Stimulated activated CD8-positive, alpha-beta memory T cell treated with anti-CD3 and anti-CD28 coated beads, Interleukin-4, amount 100 ng/mL, for 1 hour (primary cell): ENCODE measurements at places on chromosomes 3 and 15.
A peak's percentile ranks its signal among the peaks of the same experiment; 100 is the strongest.

DNA sequence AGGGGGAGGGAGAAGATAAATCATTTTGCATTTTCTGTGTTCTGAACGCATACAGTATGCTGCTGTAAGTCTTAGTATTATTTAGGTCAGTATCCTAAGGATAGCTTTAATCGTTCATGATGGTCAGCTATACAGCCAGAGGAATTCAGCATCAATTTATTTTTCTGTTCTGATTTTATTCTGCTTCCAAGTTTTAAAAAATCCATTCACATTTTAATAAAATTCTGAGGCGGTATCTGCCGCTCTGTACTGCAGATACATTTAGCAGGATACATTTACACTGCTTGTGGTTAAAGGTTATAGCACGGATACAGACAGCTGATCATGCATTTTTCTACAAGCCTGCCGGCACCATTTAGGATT is 17.8 kb downstream of the ZBTB38 start:
- no peak for DNase-seq

GRCh38 chr15:66433726-66434125 is 47.0 kb downstream of the MAP2K1 start:
- no peak for DNase-seq

DNA sequence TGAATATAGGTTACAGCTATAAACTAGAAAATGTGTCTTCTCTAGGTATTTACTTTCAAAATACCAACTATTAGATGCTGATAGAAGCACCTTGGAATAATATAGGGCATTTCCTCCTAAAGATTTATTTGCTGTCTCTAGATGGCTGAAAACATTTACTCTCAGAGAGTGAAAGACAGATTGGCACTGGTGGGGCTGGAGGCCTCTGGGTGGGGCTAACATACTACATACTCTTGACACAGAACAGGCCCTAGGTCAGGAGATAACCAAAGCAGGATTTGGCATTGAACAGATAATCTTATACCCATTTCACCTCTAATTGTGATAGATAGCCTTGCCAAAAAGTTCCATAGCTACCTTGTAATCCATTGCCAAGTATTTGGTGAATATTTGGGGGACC is 253.3 kb upstream of the TBC1D5 start:
- no peak for DNase-seq

DNA sequence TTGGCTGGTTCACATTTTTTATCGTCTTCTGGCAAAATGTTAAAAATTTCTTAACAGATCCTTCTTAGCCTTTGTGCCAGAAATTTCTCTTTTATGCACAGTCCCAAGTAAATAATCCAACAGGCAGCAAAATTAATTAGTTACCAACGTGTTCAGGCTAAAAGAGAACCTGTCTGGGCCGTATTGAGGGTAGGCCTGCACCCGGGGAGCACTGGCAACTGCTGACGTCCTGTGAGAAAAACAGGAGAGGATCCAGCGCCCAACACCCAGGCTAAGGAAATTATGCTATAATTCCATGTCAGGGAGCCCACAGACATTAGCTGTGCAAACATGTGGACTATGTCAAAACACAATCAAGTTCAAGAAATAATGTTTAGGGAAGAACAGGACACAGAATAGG is 30.7 kb upstream of the CSTA start:
- DNase-seq: no peak

GRCh38 chr3:160226026-160226907 is 1.0 kb downstream of the C3orf80 start:
- DNase-seq: no peak

DNA sequence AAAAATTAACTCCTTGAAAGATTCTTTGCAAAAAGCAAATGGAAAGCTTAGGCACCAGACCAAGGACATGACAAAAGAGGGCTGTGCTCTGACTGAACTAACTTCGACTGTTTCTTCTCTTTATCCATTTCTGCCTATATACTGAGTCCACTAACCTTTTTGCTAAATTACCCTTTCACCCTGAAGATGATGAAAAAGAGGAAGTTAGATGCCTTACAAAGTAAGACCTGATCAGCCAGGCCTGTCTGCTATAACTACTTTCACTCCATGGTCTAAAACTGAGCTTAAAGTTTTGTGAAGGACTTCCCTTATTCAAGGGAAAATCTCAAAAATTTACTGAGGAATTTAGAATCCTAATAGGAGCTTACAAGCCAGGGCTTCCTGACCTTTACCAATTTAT is 6.2 kb upstream of the IGSF10 start:
- DNase-seq: no peak

DNA sequence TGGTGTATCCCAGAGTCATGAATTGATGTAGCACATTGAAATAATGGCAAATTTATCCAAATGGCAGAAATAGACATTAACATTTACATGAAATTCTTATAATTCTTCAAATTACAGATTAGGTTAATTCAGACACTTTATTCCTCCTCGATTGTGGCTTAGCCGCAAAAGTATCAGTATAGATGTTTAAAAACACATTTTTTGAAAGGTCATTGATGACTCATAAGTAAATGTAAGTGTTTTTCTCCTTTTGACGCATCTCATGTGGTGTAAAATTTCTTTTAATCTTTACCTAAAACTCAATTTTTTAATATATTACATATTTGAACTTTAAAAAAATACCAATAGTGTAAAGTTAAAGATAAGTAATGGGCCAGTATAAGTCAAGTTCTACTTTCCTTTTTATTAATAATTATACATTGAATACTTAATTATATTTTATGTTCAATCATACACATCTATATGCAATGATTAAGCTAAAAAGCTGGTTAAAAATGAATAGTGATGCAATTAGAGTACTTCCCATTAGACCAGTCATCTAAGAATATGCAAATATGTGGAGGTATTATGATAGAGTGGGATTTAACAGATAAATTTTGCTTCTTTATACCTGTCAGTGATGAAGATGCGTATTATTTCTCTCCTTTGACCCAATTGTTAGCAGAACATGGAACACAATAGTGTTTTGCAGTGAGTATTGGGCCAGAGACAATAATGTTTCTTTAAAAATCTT is 678.1 kb upstream of the DPPA4 start:
- DNase-seq: no peak

- no peak for DNase-seq
Measured at GRCh38 chr3:113193719-113194118, 17.6 kb upstream of the BOC start.

GRCh38 chr3:140089403-140090072 is 154.6 kb downstream of the CLSTN2 start:
- no peak for DNase-seq

DNA sequence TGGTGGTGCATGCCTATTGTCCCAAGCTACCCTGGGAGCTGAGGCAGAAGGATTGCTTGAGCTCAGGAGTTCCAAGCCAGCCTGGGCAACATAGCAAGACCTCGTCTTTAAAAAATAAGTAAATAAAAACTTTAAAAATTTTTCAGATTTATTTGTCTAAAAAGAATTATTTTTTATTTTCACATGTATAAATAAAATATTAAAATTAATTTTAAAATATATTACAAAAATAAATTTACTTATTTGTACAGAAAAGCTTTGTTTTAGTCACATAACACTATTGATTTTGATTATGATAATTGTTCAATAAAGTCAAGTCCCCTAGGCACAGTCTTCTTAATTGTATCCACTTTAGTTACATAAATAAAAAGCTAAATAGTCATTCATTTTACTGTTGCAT is 85.2 kb downstream of the FILIP1L start:
- DNase-seq: no peak

DNA sequence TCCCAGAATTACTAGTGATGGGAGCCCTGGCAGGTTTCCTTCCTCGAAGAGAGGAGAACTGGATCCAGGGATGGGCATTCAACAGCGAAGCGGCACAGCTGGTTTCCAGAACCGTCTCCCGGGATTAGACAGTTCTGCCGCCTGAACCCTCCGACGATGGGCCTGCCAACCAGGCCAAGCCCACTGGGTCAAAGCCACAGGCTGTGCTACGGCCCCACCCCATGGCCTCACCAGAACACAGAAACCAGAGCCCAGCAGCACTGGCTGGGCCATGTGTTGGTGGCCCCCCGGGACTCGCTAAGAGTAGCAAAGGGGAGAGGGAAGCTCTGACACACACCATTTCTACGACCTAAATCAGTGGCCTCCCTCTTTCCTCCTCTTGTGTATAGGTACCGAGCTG is 2.2 kb downstream of the C15orf62 start:
- DNase-seq: no peak

GRCh38 chr3:183306798-183307671 is 54.0 kb downstream of the B3GNT5 start:
- peak; percentile 9 for DNase-seq

GRCh38 chr3:23113455-23114171 is 89.5 kb upstream of the UBE2E2 start:
- no peak for DNase-seq

GRCh38 chr3:113234028-113234427 is 22.7 kb downstream of the BOC start:
- no peak for DNase-seq

DNA sequence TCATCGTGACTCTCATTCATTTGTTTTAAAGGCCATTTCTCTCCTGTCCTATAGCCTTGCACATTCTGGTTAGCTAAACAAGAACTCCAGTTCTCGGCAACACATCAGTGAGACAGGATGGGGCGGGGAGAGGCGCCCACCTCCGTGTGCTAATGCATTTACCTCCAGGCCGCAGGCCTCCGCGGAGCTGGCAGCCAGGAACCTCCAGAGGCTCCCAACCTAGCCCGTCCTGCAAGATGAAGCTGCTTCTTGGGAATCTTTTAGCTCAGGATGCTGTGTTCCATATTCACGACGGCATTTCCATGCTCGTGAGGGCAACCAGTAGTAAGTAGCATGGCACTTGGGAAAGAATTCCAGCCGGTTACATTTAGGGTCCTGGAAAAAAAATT is 47.9 kb downstream of the RGMA start:
- DNase-seq: no peak

DNA sequence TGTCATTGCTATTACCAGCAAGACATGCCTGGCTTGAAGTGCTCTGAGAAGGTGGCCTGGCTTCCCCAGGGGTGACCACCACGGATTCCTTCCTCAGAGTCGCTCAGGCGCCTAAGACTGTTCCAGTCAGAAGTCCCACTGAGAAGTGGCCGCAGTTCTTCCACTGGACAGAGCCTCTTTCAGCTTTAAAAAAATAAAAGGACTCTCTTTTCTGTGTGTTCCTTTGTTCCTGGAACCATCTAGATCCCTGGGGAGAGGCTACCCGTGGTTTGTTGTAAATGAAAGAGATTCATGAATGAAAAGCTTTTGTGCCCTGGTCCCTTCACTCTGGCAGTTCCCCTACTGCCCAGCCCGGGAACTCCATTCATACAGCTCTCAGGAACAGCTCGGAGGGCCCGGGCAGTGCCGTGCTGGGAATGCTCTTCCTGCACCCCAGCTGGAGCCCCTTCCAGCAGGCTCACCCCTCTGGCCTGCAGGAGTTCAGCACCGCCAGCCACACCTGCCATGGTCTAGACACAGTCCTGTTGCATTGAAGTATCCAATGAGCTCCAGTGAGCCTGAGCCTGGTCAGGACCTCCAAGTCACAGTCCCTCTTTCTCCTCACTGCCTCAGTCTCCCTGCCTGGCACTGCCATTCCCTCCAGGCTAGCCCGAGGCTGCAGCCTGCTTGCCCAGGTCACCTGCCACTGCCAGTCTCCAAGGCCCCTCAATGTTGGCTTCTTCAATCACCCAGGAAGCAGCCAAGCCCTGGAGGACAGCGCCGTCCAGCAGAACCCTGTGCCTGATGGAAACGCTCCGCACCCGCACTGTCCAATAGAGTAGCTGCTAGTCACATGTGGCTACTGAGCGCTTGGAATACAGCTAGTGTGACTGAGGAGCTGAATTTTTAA is 75.4 kb downstream of the XXYLT1 start:
- DNase-seq: no peak

GRCh38 chr3:171574556-171575240 is 114.5 kb upstream of the TNIK start:
- DNase-seq: no peak

- DNase-seq: peak; percentile 15
Measured at GRCh38 chr15:73346735-73347312, 21.9 kb downstream of the HCN4 start.

DNA sequence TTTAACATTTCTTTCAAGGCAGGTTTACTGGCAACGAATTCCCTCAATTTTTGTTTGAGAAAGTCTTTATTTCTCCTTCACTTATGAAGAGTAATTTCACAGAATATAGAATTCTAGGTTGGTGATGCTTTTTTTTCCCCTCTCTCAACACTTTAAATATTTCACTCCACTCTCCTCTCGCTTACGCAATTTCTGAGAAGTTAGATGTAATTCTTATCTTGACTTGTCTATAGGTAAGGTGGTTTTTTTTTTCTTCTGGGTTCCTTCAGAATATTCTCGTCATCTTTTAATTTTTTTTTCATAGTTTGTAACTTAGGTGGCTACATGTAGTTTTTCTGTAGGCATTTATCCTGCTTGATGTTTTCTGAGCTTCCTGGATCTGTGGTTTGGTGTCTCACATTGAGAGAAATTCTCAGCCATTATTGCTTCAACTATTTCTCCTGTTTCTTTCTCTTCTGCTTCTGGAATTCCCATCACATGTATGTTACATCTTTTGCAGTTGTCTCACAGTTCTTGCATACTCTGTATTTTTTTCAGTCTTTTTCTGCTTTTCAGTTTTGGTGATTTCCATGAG is 189.4 kb upstream of the GOLGA6L4 start:
- DNase-seq: no peak

GRCh38 chr3:53682807-53683206 is 163.4 kb downstream of the CHDH start:
- no peak for DNase-seq

- DNase-seq: no peak
Measured at GRCh38 chr15:77531191-77532000, 101.3 kb downstream of the LINGO1 start.

GRCh38 chr3:32592696-32593353 is 22.2 kb upstream of the DYNC1LI1 start:
- DNase-seq: no peak

GRCh38 chr3:185852635-185853034 is 27.8 kb upstream of the IGF2BP2 start:
- no peak for DNase-seq

- no peak for DNase-seq
Measured at GRCh38 chr3:65030847-65031463, 343.2 kb upstream of the ADAMTS9 start.

DNA sequence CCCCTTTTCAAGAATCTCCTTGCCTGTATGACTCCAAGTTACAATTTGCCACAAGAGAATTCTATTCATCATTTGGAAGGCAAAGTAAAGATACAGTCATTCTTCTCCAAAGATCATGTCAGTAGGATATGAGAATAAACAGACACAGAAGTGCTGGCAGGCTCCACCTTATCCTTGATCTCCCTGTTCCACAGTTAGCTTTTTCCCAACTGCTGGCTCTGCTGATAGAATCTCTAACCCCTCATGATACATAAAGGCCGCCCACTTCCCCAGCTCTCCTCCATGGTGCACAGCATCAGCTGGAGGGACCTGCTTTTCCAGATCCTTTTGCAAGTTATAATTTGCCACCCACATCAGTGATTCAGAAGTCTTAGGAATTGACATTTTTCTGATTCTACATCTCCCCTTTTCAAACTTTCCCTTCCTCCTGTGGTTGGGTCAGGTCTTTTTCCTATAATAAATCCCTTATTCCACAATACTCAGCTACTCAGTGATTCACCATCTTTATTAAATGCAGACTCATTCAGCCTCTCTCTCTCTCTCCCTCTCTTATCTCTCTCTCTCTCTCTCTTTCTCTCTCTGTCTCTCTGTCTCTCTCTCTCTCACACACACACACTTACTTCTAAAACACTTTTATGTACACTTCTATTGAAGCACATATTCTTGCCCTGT is 465.4 kb downstream of the GBE1 start:
- DNase-seq: no peak
